Choroid plexus epithelial cell (primary cell): ENCODE measurements at places on chromosomes 6 and 20.

GRCh38 chr6:138719744-138720143, 53.8 kb upstream of the CCDC28A start:
- DNase-seq: no peak

- DNase-seq: peak; percentile 41
Observed at GRCh38 chr6:24779416-24780016, 4.8 kb downstream of the GMNN start.

- no peak for DNase-seq
Observed at GRCh38 chr20:25538838-25539665, 46.3 kb downstream of the NINL start.

GRCh38 chr20:64222291-64222735, 33.2 kb upstream of the PCMTD2 start:
- peak; percentile 55 for DNase-seq

DNA sequence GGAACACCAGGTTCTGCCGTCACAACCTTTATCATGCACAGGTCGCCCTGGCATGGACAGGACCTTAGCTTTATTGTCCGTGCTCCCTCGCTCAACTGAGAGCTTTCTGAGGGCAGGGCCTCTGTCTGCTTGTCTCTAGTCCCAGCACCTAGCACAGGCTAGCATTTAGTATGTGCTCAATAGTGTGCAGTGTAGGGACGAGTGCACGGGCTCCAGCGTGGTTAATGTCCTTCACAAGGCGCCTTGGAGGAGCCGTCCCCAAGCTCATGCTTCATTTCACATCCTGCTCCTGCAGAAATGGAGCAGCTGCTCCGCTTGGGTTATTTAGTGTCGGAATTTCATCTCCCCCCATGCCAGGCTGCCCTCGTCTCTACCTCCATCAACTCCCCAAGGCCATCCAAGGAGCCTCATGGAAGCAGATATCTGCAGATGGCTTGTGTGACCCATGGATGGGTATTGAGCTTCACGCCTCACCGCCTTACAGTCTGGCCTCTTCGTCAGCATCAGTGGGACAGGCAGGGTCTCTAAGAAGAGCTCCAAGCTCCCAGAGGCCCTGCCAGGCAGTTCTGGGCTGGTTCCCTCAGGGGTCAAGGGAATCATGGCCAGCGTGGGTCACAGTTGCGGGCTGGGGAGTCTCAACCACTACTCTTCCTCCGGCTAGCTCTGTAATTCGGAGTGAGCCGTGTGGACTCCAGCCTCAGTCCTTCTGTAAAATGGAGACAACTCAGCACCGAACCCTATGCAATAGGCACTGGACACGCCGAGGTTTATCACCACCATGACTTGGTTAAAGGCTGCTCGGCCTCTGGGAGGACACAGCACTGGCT, 60.8 kb upstream of the APCDD1L start:
- no peak for DNase-seq

- no peak for DNase-seq
Observed at GRCh38 chr6:136148051-136148450, 102.1 kb downstream of the MTFR2 start.

DNA sequence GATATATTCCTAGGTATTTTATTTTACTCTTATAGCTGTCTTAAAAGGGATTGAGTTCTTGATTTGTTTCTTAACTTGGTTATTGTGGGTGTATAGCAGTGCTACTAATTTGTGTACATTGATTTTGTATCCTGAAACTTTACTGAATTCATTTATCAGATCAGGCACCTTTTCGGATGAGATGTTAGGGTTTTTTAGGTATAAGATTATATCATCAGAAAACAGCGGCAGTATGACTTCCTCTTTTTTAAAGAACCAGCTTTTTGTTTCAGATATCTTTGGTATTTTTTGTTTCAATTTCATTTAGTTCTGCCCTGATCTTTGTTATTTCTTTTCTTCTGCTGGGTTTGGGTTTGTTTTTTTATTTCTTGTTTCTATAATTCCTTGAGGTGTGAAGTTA, 382.4 kb upstream of the ADGRB3 start:
- no peak for DNase-seq

DNA sequence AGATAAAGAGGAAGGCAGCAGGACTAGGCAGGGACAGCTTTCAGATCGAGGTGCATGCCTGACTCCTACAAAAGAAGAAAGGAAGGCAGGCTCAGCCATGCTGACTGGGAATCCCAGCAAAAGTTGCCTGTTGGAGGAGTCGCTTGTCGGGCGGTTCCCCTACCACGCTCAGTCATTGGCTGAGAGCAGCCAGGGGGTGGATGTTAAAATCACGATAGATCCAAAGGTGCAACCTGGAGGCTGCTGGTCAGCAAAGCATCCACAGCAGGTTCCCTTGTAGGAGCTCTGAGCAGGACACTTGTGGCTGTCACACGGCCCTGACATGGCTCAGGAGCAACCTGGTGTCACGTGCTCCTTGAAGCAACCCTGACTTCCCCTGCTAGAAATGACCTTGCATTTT, 74.6 kb downstream of the ISM1 start:
- no peak for DNase-seq

DNA sequence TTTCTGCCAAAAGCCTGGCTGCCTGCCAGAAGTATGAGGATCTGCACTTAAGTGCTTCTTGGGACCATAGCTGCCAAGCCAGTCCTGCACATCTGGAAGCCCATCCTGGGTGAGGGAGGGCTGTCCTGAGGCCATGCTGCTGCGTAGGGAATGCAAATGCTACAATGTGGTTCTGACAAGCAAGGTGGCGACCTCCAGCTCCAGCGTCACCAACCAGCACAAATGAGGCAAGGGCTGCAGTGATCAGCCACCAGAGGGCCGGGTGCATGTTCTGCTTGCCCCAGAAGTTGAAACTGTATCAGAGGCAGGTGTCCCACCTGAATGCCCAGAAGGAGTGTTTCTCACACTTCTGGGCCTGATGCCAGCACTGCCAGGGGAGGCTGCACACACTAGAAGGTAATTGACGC, 99.1 kb upstream of the KCNQ5 start:
- DNase-seq: no peak

- peak; percentile 74 for DNase-seq
Observed at GRCh38 chr6:8006208-8006607, 58.0 kb downstream of the BLOC1S5 start.
